ENCODE measurements at places on chromosomes 12 and 14.

DNA sequence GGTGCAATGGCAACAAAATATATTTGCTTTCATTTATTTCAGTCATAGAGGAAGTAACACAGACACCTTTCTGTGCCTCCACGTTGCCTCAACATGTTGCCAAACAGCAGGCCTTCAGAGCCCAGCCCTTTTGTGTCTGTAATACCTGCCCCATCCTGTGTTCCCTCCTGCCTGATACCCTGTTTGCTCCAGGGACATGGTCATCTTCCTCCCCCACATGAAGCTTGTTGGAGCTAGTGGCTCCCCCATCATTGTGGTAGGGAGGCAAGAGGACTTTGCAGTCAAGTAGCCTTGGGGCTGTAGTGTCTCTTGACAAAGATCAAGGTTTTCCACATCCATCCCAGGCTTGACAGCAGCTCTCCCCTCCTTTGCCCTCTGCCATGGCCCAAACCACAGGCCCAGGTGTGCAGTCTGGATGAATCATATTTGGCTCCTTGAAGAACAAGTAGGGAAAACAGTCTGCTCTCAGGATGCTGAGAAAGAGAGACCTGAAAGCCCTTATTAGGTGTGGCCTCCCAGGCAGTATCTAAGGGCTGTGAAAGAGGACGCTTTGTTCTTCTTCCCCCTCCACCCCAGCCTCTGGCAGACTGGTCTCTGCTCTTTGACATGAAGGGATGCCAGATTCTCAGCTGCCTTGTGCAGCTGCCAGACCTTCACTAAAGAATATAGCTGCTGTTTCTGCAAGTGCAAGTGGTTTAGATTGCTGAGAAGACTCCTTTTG, 329.0 kb downstream of the C12orf75 start:
- DNase-seq, result no peak

GRCh38 chr12:89261982-89262381, 90.3 kb downstream of the DUSP6 start:
- no peak for DNase-seq

DNA sequence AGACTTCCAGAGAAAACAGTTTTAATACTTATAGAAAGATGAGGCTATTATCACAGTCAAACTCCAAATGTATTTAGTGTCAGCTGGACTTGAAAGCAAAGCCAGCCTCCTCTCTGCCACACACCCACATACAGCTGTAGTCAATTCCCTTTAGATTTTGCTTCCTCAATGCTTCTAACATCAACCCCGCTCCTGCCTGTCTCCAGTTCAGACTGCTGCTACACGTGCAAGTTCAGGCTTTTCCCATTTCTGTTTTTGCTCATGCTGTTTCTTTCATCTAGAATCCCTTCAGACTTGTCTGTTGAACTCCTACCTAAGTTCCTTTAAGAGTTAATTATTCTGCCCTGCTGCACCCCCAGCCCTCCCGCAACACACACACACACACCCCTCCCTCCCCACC, 380.0 kb downstream of the KCNH5 start:
- no peak for DNase-seq

DNA sequence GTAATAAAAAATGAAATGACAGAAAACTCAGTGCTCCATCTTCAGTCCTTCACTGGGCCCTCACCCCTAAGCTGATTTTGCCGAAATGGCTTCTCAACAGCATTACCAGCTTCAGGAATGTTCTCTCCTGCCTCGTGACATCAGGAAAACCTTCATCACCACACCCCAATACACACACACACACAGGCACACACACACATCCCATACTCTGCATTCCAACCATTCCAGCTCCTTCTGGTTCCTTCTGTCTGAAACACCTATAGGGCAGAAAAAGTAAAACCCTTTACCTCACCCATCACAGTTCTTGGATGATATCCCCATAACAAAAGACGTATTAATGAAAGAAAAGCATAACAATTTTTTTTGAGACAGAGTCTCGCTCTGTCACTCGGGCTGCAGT, 75.9 kb downstream of the CCDC60 start:
- DNase-seq, result no peak

DNA sequence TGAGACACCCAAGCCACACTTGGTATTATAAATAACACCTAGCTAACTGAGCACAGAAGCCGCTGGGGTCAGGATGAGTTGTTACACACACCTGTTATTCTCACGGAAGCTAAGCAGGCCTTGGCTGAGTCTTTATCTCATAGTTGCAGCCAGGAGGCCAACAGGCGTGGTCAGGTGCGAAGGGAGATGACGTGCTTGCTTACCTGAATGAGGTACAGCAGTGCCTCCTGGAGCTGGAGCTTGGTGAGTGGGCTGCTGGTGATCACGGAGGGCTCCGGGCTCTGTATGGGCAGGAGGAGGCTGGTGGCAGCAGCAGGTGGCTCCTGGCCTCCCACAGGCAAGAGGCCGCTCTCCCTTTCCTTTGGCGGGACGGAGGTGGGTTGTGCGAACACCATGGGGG, 30.4 kb upstream of the CACNA2D4 start:
- DNase-seq, result no peak

- DNase-seq, result no peak
Measured at GRCh38 chr12:29614694-29615325, 117.3 kb upstream of the OVCH1 start.

DNA sequence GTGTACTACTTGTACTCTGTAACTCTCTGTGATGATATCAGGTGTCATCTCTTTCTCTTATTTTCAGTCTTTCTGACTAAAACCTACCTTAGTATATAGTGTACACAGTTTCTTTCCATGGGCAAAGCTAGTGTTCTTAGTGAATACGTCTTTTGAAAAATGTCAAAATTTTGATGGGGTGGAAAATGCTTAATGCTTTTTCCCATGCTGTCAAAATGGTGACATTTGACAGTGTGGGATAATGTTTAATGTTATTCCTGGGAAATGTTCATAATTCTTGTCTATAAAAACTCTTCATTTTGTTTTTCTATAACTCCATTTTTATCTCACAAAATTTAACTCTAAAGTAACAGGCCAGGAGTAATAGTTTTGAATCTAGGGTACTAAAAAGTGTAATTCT, 742.7 kb upstream of the FOXG1 start:
- DNase-seq, result no peak

DNA sequence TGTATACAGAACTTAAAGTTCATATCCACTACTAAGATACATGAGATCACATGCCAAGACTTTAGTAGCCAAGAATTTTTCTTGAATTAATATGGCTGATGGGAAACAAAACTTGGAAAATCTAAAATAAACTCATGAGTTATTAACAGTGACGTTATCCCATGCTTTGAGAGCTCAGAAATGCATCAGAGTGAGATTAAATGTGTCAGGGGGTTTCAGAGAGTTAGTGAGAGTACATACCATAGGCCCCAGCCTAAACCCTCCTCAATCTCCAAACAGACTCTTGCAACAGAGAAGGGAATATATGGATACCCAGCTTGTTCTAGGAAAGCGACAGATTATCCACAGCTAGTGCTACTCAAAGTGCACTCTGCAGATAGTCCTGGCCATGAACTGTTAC, 19.3 kb downstream of the SLC35F4 start:
- DNase-seq, result no peak

DNA sequence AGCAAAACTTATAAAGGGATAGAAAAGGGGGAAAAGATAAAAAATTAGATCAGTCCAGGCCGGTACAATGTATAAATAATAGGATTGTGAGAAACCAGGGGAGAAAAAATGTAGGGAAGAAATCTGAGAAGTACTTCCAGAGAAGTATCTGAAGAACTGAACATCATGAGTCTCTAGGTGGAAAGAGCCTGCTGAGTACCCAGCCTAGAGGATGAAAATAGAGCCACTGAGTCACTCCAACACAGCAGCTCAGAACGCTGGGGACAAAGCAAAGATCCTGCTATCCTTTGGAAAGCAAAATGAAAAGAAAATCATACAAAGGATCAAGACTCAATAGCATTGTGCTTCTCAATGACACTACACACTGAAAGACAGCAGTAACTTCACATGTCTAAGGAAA, 138.0 kb downstream of the ANO6 start:
- no peak for DNase-seq

DNA sequence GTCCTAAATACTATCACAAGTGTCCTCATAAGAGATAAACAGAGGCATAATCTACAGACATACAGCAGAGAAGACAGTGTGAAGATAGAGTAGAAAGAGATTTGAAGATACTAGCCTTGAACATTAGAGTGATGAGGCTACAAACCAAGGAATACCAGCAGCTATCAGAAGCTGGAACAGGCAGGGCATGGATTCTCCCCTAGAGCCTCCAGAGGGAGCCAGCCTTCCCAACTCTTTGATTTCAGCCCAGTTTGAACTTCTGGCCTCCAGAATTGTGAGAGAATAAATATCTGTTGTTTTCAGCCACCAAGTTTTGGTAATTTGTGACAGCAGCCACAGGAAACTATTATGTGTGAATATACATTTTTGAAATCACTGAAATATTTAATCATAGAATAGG, 47.2 kb downstream of the CCDC91 start:
- no peak for DNase-seq

DNA sequence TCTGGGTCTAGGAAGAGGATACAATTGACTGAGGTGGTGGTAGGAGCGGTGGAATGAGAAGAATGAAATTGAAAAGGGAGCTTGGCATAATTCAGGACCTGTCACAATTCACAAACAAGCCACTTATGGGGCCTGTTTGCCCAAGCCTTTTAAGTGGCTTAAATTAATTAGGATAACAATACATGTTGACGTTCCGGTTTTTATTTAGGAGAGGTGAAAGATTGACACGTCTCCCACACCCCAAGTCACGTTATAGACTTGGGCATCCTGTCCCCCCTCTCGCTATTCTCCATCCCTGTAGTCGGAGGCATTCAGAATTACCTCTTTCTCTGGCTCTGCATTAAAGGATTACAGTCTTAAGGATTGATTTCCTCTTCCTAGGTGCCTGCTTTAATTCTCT, 954 bp upstream of the CALCOCO1 start:
- DNase-seq, result no peak
